HepG2 (cell line): ENCODE measurements at places on chromosomes 1 and 21.

GRCh38 chr1:113912594-113913311, 7.6 kb downstream of the DCLRE1B start:
- DNase-seq: no peak

GRCh38 chr1:62781841-62782543, 1.9 kb upstream of the ATG4C start:
- DNase-seq: no peak

GRCh38 chr1:43912607-43913006, 21.0 kb upstream of the ARTN start:
- DNase-seq: no peak

- no peak for DNase-seq
Observed at GRCh38 chr1:156815307-156815826, 1.3 kb downstream of the SH2D2A start.
